ENCODE measurements at places on chromosomes 13 and 19.

GRCh38 chr13:44730851-44731250 lies 154.7 kb upstream of the TSC22D1 start:
- no peak for DNase-seq

- DNase-seq, result peak; percentile 92
These were observed 744 bp upstream of the POU2F2 start for GRCh38 chr19:42132851-42133528.

DNA sequence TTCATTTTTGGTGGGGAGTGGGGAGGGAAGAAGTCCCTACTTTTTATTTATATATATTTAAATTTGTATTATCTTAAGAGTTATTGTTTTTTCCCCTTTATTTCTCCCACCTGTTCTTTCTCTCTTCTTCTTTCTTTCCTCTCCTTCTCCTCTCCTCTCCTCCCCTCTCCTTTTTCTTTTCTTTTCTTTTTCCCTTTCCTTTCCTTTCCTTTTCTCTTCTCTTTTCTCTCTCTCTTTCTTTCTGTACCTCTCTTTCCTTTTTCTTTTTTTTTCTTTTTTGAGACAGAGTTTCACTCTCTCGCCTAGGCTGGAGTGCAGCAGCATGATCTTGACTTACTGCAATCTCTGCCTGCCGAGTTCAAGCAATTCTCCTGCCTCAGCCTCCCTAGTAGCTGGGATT lies 1.9 kb downstream of the BCKDHA start:
- no peak for DNase-seq

DNA sequence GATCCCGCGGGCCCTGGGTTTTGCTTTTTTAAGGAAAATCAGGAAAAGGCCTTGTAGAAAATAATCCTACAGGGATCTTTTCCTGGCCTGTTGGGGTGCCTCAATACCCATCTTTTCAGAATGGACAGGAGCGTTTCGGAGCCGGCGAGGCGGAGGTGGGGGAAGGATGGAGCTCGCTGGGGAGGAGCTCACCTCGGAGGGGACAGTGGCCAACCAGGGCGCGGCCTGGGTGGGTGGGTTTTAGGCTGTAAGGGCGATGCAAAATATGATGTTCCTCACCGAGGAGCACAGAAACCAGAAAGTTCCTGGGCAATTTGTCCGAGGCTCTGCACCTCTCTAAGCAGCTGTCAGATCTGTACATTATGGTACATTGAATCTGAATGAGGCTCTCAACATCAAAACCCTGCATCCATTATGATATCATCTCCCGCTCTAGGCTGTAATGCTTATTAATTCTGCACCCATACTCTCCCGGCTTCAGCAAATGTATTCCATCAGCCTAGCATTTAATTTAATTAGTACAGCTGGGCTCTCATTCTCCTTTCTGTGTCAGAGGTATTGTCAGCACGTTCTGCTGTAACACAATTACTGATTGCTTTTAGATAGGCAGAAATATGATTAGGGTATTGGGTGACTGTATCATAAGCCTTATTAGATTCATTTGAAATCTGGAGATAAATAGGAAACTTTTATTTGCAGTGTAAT lies 90.3 kb upstream of the SOX1 start:
- DNase-seq, result no peak

DNA sequence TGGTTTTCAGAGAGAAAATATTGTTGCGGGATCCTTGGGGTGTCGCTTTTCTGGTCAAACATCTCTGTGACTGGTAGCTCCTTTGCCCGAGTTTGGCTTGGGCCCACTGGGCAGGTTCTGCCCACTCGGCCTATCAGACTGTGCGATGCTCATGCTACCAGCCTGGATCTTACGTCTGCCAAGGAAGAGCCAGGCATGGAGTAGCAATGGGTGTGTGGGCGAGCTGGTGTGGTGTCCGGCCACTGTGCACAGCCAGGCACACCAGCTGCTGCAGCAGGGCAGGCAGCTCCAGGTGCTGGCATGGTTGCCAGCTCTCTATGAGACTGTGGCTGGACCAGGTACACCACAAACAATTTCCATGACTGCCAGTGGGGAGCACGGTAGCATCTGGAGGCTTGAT lies 1351.8 kb upstream of the PCDH20 start:
- no peak for DNase-seq

GRCh38 chr13:110562036-110562597 lies 595 bp upstream of the RAB20 start:
- no peak for DNase-seq

GRCh38 chr13:48221686-48222187 lies 11.3 kb upstream of the ITM2B start:
- no peak for DNase-seq

GRCh38 chr13:68026077-68026476 lies 795.9 kb upstream of the PCDH9 start:
- no peak for DNase-seq

DNA sequence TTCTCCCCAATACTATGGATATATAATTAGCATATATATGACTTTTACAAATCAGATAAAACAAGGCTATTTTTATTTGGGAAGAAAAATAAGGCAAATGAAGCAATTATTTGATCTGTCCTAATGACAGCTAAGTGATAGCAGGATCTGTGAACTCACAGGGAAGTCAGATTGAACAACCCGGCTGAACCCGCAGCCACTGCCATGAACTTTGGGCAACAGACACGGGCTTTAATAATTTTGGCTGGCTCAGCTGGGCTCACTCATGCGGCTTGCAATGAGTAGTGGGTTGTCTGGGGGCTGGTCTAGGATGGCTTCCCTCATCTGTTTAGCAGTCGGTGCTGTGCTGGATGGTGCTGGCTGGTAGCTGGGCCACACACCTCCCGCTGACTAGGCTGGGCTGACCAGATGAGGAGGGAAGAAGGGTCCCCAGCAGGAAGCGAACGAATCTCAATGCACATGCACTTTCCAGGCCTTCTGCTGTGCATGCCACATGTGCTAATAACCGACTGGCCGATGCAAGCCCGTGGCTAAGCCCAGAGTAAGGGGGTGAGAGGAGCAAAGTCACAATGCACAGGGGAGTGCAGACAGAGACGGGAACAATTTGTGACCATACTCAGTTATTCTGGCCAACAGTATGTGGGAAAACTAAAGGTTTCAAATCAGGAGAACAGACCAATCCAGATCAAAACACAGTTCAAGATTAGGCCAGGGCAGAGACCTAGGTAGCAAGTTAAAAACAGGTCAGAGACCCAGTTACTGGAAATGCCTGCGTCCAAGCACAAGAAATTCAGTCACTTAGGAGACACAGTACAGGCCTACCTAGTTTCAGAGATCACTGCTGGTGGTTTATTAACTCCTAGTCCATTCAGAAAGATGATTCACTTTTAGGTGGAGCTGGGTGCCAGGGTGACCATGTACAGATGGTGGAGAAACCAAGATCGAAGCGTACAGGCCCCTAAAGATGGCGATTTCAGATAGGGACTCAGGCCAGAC lies 22.3 kb downstream of the CRYL1 start:
- no peak for DNase-seq

GRCh38 chr19:16363852-16364230 lies 39.2 kb downstream of the KLF2 start:
- no peak for DNase-seq

DNA sequence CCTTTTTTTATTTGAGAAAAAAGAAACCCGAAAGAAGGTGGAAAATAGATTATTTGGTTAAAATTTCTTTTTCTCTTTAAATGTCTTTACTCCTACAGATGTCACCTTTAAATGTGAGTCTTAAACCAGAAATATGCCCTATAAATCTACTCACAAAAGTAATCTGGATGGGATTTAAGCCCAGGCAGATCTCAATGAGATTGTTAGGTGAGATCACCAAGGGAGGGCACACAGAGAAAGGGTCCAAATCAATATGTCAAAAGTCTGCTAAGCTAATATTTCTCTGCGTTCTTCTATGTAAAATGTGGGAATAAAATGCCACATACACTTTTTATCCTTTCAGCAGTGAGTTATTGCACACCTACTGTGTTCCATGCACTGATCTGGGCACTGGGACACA lies 32.9 kb downstream of the WASF3 start:
- no peak for DNase-seq

DNA sequence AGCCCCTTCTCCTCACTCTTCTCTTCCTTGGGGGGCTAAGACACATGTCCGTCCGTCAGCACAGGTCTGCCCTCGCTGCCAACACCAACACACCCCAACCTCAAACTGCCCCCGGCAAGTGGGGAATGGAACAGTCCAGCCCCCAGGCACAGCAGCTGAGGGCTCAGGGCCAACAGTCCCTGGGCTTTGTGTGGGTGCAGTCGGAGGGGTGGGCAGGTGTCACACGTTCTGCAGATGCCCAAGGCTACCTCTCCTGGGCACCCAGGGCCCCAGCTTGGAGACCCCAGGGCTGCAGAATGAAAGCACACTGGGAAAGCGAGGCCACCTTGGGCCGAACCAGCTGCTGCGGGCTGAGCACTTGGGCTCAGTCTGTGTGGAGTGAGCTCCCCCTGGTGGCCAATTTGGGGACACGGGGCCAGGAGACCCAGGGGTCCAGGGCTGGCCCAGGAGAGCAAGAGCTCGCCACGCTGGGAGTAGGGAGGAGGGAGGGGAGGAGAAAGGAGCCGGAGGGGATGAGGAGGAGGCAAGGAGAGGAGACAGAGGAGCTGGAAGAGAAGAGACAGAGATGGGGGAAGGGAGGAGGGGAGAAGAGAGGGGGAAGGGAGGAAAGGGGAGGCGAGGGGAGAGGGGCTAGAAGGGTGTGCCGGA lies 14.0 kb upstream of the ATP8B3 start:
- peak; percentile 94 for DNase-seq

DNA sequence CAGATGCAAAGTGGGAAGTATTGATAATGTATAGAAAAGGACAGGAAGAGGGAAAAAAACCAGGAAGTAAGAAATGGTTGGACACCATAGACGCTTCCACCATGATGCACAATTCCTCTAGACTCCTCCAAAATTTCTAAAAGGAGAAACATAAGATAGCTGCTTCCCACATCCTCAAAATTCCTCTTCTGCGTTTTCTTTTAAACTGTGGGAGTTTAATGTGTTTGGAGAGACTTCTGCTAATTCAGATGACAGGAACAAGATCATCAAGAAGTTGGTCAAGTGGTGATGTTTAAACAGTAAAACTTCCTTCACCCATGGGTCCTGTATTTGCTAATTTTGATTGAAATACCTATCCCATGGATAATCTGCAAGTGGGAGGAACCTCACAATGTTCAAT lies 130.2 kb downstream of the IRS2 start:
- no peak for DNase-seq

GRCh38 chr19:54696117-54696548 lies 28.1 kb upstream of the KIR3DL3 start:
- DNase-seq, result no peak

DNA sequence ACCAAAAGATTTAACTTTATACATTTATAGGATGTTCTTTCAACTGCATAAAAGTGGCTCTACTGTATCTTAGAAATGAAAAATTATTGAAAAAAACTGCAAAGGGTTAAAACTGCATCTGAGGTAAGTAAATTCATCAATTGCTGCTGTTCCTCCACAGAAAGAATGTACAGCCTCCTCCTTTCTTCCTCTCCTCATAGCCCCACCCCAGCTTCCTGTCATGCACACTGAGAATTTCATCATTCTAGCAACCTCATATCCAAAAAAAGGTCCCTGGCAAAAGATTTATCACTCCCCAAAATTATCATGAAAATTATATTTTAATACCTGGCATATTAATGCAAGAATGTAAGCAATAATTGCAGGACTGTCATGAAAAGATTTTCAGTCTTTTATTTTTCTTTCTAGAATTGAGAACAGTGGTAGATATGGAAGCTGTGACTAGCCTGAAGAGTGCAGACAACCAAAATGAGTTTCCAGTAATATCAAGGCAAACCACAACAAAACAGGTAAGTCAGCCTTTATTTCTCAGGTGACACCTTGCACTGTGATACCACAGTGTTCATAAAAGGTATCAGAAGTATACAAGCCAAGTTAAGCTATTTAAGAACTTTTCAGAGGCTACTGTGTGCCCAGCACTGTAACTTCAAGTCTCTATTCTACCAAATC lies 110.8 kb downstream of the SUCLA2 start:
- DNase-seq, result no peak

- no peak for DNase-seq
These were observed 17.7 kb downstream of the GPC6 start for GRCh38 chr13:93244141-93244917.

DNA sequence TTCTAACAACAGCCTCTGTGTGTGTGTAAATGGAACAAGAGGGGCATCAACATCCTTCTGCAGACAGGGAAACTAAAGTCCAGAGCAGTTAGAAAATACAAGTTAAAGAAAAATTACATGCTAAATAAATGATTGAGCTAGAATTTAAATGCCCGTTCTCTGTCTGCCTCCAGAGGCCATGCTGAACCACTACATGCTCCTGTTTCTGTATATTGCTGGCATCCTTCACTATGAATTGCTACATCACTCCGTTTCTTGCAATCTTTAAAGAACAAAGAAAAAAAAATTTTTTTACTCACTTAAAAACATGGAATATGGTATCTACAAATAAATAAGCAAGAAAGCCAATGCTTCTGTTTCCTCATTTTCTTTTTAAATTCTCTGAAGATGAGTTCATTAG lies 47.9 kb downstream of the DCT start:
- DNase-seq, result no peak

Data from GM13976 (cell line).